ENCODE measurements at places on chromosomes 6 and 20. TPM values are rescaled to one million over a fixed set of nuclear protein-coding genes. Genes with fewer than 3 reads are reported as not detected.

The OR12D3 gene
- not detected for total RNA-seq

The TSHZ2 gene
- 1.4 TPM for total RNA-seq

The TAF8 gene
- 11.9 TPM for total RNA-seq

The SLC22A7 gene
- not detected for total RNA-seq

The MEP1A gene
- not detected for total RNA-seq

The C20orf204 gene
- total RNA-seq, result 0.77 TPM

The ZNF311 gene
- total RNA-seq, result 2.3 TPM

The OXT gene
- not detected for total RNA-seq

The RFX6 gene
- not detected for total RNA-seq

The SLC22A23 gene
- total RNA-seq, result 21.1 TPM

The ELOVL5 gene
- 76.1 TPM for total RNA-seq

The MCHR2 gene
- not detected for total RNA-seq

The PAQR8 gene
- 6.2 TPM for total RNA-seq

The CCR6 gene
- total RNA-seq, result not detected

The FERMT1 gene
- 6.3 TPM for total RNA-seq

The NHSL1 gene
- 9.2 TPM for total RNA-seq

The GTSF1L gene
- total RNA-seq, result not detected

The SCRT2 gene
- total RNA-seq, result not detected

The SOX18 gene
- total RNA-seq, result 0.19 TPM

The HLA-DQB2 gene
- not detected for total RNA-seq

The ACOT8 gene
- total RNA-seq, result 35.5 TPM

The UNC5CL gene
- total RNA-seq, result not detected

The HCK gene
- total RNA-seq, result not detected

The MDC1 gene
- total RNA-seq, result 4.8 TPM

The HM13 gene
- total RNA-seq, result 86.1 TPM

The RIPOR2 gene
- total RNA-seq, result 1.1 TPM

The FGD2 gene
- total RNA-seq, result not detected

The PERP gene
- 14.2 TPM for total RNA-seq

The FHL5 gene
- total RNA-seq, result not detected

The PNPLA1 gene
- total RNA-seq, result not detected

The CUL7 gene
- total RNA-seq, result 52.4 TPM

The SLC17A3 gene
- not detected for total RNA-seq

Measured in regular cardiac myocyte (primary cell).